ENCODE measurements at places on chromosomes 4 and X.

GRCh38 chrX:83077606-83078005 is 430.5 kb upstream of the POU3F4 start:
- no peak for DNase-seq

GRCh38 chr4:15809058-15809457 is 30.9 kb downstream of the CD38 start:
- DNase-seq, result no peak

DNA sequence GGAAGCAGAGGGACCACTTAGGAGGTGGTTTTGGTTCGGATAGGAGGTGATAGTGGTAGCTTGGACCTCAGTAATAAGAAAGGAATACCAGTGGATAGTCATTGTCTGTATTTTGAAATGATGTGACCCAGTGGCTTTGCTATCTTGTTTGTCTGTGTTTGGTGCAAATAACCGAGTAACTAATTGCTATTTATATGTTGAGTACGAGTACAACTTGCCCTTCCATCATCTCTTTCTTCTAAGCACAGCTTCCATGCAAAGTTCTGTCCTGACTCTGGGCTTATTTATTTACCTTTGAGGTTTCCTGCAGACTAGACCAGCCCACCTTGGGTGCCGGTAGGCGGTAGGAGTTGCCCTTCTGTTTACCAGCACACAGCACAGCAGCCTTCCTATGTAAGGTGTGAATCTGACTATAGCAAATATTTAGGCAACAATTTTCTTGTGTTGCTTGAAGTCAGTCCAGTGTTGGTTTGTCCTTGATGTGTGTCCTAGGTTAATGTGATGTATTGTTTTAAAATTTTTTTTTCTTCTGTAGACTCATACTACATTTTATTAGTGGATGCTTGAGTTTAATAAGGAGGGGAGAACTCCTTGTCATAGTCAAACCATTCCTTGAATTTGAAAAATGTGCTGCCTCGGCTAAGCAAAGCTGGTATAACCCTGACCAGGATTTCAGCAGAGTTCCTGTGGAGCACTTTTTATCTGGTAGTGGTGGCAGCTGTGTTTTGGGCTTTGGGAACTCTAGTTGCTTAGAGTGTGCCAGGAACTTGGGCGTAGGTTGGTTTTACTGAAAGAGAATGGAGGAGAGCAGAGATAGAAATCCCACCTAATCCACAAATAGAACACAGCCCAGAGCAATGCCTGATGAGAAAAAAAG is 21.9 kb downstream of the PTTG2 start:
- DNase-seq, result no peak

DNA sequence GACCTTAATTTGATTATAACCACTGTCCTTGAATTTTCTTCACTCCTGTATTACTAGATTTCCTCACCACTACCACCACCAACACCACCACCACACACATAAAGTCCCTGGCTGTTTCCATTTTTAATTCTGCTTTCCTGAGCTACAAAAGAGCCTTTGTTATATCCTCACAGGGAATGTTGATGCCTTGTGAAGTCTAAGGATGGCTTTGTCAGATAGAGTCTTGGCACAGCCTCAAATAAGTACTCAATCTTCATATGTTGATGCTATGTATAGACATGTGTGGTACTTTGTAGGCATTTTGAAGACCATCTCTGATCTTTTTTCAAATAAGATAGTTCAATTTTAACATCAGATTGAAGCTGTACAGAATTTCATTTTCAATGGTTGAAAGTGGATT is 1016.7 kb upstream of the LCORL start:
- no peak for DNase-seq

- DNase-seq, result peak; percentile 95
Observed at GRCh38 chr4:44670506-44671199, 7.6 kb upstream of the GUF1 start.

DNA sequence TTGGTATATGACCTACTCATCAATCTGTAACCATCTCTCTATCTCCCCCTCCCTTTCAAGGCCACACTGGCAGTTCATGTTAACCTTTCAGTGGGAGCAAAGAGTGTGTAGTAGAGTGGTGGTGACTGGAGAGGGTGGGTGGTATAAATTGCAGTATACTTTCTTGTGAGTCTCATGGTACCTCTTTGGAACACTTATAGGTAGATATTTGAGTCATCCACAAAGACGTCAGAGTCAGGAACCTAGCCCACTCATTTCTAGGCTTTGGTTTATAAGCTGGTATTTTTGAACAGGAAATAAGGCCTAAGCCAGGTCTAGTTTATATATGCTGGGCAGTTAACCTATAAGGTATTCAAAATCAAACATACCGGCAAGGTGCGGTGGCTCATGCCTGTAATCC is 36.3 kb downstream of the RLIM start:
- no peak for DNase-seq

DNA sequence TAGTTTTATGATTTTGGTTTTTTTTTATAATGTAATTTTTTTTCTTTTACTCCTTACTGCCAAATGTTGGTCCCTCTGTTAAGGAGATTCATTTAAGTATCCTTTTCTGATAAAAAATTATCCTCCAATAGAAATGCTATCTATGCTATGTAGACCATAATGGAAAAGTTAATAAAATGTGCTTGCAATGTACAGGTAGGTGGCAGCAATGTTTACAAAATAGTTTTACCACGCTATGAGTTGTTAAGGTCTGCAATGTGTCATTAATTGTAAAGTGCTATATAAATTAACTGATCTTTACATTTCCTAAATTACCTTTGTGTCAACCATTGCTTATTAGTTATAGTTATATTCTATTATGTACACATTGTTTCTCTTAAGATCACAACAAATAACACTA is 3.8 kb upstream of the CENPC start:
- no peak for DNase-seq

DNA sequence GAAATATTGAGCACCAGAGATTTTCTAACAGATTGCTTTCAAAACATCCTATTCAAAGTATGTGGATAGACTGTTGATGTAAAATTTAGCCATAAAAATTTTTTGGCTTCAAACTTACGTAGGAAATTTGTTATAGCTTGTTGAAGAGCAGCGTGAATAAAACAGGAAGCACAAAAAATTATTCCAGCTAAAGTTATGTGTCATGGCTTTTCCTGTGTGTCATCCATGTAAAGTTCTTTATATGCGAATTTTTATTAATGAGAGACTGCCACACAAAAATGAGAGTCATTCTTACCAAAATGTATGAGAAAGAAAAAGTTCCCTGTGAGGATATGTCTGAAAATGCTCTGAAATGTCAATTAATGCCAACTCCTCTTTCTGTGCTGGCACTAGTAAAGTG is 19.5 kb downstream of the EPGN start:
- no peak for DNase-seq

DNA sequence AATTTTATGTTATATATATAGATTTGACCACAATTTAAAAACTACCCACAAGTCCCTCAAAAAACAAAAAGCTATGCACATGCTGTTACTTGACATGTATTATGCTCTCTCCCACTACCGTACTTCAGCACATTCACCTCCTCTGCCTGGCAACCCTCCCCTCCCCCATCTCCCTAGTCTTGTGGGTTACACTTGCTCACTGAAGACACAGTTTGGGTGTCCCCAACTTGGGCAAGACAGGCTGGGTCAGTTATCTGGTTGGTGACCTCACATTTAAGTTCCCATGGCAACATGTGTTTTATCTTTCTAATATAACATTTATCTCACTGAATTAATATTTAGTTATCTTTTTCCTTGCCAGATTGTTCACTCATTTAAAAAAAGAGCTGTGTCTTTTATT is 32.7 kb downstream of the SEC24D start:
- DNase-seq, result no peak

GRCh38 chrX:49103637-49104036 is 19.9 kb downstream of the GPKOW start:
- DNase-seq, result no peak

- no peak for DNase-seq
Observed at GRCh38 chrX:120457766-120458180, 11.3 kb downstream of the LAMP2 start.

- DNase-seq, result peak; percentile 58
Observed at GRCh38 chrX:153727123-153727931, 2.7 kb downstream of the ABCD1 start.

DNA sequence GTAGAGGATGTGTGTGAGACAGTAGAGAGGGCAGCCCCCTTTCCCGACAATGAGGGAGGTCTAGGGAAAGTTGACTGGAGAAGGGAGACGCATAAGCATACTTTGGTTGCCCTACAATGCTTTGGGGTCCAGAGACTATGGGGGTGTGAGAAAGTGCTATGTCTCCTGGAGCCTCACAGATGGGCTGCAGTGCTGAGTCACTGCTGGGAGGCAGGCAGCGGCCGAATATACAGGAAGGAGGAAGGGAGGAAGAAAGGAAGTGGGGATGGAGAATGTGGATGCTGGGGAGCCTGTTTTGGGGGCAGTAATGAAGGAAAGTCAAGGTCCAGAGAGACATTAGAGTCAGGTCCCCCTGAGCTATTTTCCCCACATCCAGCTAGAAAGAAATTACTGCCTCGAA is 12.7 kb downstream of the DRP2 start:
- no peak for DNase-seq

DNA sequence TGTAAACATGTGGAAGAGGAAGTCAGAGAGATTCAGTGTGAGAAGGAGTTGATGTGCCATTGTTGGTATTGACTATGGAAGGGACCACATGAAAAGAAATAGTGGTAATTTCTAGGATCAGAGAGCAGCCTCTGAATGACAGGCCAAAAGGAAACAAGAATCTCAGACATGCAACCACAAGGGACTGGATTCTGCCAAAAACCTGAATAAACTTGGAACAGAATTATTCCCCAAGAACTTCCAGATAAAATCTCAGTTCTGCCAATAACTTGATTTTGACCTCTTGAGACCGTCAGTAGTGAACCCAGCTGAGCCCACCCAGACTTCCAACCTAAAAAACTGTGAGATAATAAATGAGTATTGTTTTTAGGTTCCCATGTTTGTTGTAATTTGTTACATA is 653.6 kb upstream of the NR3C2 start:
- no peak for DNase-seq

- DNase-seq, result no peak
Observed at GRCh38 chr4:138181287-138181686, 60.9 kb downstream of the SLC7A11 start.

GRCh38 chr4:114296126-114296525 is 302.5 kb upstream of the UGT8 start:
- DNase-seq, result no peak

- DNase-seq, result no peak
Observed at GRCh38 chr4:93451954-93452353, 376.6 kb upstream of the ATOH1 start.

- DNase-seq, result no peak
Observed at GRCh38 chr4:95129821-95130311, 372.1 kb downstream of the BMPR1B start.

GRCh38 chr4:104593019-104593418 is 98.3 kb upstream of the CXXC4 start:
- no peak for DNase-seq

- no peak for DNase-seq
Observed at GRCh38 chr4:137116144-137116543, 416.1 kb downstream of the PCDH18 start.

DNA sequence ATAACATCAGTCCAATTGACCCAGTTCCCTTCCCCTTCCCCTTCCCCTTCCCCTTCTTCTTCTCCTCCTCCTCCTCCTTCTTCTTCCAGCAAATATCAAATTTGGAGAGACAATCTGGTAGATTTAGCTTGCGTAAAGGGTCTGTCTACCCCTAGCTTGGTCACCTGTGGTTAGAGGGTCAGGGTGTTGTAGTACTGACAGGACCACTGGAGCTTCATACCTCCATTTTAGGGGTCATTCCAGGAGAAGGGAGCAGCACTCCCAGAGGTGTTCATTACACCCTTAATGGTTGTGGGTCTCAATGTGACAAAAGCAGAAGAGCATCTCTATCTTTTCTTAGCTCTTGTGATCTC is 3.7 kb upstream of the FGB start:
- no peak for DNase-seq

DNA sequence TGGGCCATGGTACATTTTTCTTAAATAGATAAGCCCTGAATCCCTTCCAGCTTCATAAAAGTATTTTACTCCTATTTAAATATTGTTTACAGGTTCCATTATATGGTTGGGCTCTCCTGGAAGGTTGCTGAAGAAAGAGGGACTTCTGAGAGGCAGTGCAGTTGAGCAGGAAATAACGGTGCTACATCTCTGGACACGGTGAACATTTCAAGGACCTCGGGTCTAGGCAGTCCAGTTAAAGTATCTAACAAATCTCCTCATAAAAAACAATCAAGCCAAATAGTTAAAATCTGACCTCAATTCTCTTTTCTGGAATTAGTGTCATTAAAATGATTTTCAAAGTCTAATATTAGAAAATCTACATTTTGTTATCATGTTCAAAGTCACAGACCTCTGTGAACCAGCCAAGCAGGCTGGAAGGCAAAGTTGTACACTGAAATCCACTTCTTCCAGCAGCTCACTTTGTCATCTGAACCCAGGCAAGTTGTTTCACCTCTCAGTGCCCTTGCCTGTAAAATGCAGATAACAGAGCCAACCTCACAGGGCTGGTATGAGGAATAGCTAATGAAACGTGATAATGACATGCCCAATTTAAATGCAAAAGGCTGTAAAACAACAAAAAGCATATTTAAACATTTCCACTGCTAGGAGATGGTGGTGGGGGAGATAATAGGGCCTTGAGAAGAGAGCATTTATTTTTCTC is 267.0 kb upstream of the KLF3 start:
- no peak for DNase-seq

DNA sequence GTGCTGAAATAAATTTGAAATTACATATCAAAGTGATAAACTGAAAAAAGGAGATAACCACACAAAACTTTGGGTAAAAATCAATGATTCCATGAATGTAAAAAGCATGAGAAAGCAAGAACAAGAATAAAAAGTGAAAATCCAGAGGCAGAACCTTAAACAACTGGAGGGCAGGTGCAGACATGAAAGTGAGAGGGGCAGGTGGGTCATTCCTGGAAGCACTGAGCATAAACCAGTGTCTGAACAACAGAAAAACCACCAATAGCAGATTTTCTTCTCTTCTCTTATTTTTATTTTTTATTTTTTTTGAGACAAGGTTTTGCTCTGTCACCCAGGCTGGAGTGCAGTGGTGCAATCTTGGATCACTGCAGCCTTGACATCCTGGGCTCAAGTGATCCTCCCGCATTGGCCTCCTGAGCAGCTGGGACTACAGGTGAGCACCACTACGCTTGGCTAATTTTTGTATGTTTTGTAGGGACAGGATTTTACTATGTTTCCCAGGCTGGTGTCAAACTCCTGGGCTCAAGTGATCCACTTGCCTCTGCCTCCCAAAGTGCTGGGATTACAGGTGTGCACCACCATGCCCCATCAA is 46.8 kb upstream of the GPR78 start:
- no peak for DNase-seq

DNA sequence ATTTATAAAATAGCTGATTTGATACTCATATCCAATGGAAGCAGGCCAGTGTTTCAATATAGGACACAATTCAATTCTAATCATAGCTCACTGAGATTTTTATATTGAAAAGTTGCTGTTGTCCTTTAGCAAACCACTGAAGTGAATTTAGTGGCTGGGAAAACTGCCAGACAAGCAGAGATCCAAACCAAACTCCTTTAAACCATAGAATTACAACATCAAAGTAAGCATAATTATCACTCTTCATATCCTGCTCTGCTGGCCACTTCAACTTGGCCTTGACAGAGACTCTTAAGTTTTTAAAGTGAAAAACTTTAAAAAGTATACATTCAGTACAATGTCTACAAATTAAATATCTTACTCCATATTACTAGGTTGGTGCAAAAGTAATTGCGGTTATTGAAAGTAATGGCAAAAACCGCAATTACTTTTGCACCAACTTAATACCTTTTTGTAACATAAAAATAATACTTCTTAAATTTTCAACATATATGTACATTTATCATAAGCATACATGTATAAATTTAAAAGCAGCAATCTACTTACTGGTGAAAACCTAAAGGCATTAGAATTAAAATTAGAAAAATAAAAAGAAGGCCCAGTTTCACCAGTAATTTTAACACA is 433.0 kb downstream of the PCDH10 start:
- no peak for DNase-seq

Measured in G401 (cell line).